ENCODE measurements at places on chromosomes 13 and 19. TPM values are rescaled to one million over a fixed set of nuclear protein-coding genes. Genes with fewer than 3 reads are reported as not detected.

GRCh38 chr19:56133858-56134653 lies 7.0 kb upstream of the ZNF444 start:
- no peak overlapping the region for H3K4me3 ChIP-seq
- no peaks in the 10 kb centered on the region for H3K36me3 ChIP-seq
- no peak overlapping the region for H3K27ac ChIP-seq
- DNase-seq = no peak
- H3K4me1 ChIP-seq = peaks cover 8% of the 10 kb centered on the region
- H3K27me3 ChIP-seq = no peaks in the 10 kb centered on the region

DNA sequence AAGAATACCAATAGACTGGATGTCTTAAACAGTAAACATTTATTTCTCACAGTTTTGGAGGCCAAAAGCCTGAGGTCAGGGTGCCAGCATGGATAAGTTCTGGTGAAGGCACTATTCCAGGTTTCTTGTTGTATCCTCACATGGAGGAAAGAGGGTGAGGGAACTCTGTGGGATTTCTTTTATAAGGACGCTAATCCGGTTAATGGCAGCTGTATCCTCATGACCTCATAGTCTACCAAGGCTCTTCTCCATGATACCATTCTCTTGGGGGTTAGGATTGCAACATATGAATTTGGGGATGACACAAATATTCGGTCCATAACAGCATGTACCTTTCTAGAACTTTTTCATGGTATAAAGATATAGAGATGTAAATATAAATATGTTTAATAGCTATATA lies 412.0 kb downstream of the LMO7 start:
- no peak overlapping the region for H3K27ac ChIP-seq
- no peaks in the 10 kb centered on the region for H3K4me1 ChIP-seq
- H3K27me3 ChIP-seq = no peaks in the 10 kb centered on the region
- no peaks in the 10 kb centered on the region for H3K36me3 ChIP-seq

- H3K27ac ChIP-seq = no peak within 1 kb of the TSS
- peak within 1 kb of the TSS; percentile 61 for H3K4me3 ChIP-seq
- no peak for DNase-seq
- peaks cover 15% of the 10 kb centered on the region for H3K27me3 ChIP-seq
- no peaks in the 10 kb centered on the region for H3K36me3 ChIP-seq
Observed at GRCh38 chr13:75635828-75636435, at the start of gene LMO7. Gene LMO7, plus strand, starts transcription at chr13:75636330. Its CDS starts 328 bp downstream, at chr13:75636658.

GRCh38 chr19:38047641-38048040 lies 140.6 kb downstream of the SIPA1L3 start:
- H3K36me3 ChIP-seq = no peaks in the 10 kb centered on the region
- DNase-seq = peak; percentile 56
- no peak overlapping the region for H3K4me3 ChIP-seq
- no peak overlapping the region for H3K27ac ChIP-seq
- H3K4me1 ChIP-seq = peaks cover 34% of the 10 kb centered on the region

- H3K27me3 ChIP-seq = peaks cover 7% of the 10 kb centered on the region
- peak; percentile 59 for DNase-seq
- no peak overlapping the region for H3K27ac ChIP-seq
- peaks cover 6% of the 10 kb centered on the region for H3K4me1 ChIP-seq
- H3K4me3 ChIP-seq = peak overlapping the region; percentile 85
Observed at GRCh38 chr19:343941-344624, 513 bp downstream of the MIER2 start.

DNA sequence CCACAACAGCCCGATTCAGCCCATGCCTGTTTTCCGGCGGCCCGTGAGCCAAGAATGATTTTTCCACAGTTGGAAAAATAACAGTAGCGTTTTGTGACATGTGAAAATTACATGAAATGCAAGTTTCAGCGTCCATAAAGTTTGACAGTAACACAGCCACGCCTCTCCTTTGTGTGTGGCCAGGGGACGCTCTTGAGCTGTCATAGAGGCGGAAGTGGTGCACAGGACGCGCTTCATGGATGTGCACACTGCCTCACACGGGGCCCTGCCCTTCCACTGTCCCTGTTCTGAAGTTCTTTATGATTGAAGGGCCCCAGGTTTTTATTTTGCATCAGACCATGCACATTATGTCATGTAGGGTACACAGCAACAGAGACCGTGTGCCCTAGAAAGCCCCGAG lies 12.4 kb upstream of the ELAVL1 start:
- H3K36me3 ChIP-seq = no peaks in the 10 kb centered on the region
- H3K4me1 ChIP-seq = no peaks in the 10 kb centered on the region
- H3K27me3 ChIP-seq = no peaks in the 10 kb centered on the region
- H3K4me3 ChIP-seq = no peak overlapping the region

Gene MBD3L2
- total RNA-seq = not detected

DNA sequence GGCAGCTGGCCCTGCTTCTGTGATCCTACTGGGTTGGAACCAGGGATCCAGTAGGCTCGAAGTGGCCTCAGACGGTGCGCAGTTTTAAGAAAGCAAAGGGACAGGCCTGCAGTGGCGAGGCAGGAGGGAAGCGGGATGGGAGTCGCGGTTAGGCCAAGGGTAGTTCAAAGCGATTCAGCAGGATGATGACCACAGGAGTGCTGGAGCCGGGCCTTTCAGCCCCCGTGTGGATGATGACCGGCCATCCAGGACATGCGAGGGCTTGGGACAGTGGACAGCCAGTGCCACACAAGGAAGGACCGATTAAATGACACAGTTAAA lies 854 bp downstream of the RNASEH2B start:
- peak overlapping the region; percentile 69 for H3K4me3 ChIP-seq
- no peaks in the 10 kb centered on the region for H3K27me3 ChIP-seq
- H3K27ac ChIP-seq = peak overlapping the region; percentile 70
- H3K36me3 ChIP-seq = no peaks in the 10 kb centered on the region

DNA sequence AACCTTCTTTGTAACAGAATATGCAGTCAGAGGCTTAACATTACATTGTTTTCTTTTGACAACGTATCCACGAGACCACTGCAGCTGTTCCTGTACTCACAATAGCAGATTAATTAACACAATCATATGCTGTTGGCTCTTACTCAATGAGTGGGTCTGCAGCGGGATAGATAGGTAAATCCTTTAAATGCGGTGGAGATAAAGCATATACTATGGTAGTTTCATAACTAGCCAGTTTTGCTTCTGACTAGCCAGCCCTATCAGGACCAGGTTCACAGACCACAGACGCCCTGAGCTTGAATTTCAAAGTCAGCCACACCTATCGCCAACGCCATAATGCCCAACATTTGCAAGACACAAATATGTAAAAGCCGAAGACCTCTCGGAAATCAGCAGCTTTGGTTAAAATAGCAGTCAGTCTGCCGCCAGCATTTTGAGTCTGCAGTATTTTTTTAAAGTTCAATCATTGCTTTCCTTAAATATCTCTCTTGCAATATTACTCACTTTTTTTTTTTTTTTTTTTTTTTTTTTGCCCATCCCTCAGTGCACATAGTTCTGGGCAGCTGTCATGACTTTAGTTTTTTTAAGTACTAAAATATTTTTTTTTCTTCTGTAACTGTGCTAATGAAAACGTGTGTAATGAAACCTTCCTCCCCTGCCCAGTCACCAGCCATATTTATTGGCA lies 120.5 kb downstream of the ZNF536 start:
- H3K27ac ChIP-seq = no peak overlapping the region
- no peaks in the 10 kb centered on the region for H3K36me3 ChIP-seq
- DNase-seq = no peak
- peak overlapping the region; percentile 30 for H3K4me3 ChIP-seq
- H3K4me1 ChIP-seq = peaks cover 16% of the 10 kb centered on the region
- H3K27me3 ChIP-seq = no peaks in the 10 kb centered on the region

- H3K4me3 ChIP-seq = no peak overlapping the region
- no peaks in the 10 kb centered on the region for H3K4me1 ChIP-seq
- H3K36me3 ChIP-seq = no peaks in the 10 kb centered on the region
- no peaks in the 10 kb centered on the region for H3K27me3 ChIP-seq
Observed at GRCh38 chr13:75426421-75426820, 55.5 kb downstream of the TBC1D4 start.

DNA sequence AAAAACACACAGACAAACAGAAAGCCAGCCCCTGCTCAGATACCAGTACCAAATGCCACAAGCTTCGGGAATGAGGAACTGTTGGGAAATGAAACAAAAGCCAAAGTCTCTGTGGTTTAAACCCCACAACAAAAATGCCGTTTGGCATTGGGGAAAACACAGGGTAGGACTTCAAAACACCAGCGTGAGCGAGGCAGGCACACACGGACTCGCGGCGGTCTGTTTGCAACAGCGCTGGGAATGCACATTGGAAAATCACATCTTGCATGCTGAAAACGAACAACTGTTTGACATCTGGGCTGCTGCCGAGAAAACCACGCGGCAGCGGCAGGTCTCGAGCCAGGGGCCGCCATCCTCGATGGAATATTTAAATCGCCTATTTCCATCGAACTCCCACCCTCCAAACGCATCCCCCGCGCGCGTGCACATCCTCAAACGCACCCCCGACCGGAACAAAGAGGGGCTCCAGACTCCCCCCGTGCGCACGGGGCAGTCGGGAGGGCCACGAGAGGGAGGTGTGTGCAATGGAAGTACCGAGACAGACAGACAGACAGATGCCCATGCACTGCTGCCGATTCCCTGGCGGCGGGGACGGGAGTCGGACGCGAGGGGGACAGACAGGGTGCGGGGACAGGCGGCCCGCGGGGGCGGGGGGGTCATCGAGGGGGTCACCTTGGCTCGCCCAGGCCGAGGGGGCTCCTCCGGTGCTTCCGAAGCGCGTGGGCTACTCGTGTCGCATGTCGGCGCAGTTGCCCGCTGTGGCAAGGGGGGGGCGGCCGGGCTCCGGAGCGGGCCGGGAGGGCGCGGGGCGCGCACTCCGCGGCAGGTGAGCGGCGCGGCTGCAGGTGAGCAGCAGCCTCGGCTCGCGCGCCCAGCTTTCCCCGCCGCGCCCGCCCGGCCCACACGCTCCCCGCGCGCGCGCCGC lies at the start of gene GPR12:
TSS of gene GPR12 (minus strand) at position 880 of the 925 bp plus-strand sequence. CDS start 959 bp downstream, outside the sequence.
- H3K27ac ChIP-seq = no peak within 1 kb of the TSS
- H3K4me1 ChIP-seq = peaks cover 2% of the 10 kb centered on the region
- no peaks in the 10 kb centered on the region for H3K36me3 ChIP-seq
- H3K4me3 ChIP-seq = peak within 1 kb of the TSS; percentile 63
- no peak for DNase-seq

GRCh38 chr19:51587264-51588191 lies 16.4 kb downstream of the ZNF175 start:
- H3K27ac ChIP-seq = no peak overlapping the region
- DNase-seq = no peak
- peaks cover 36% of the 10 kb centered on the region for H3K36me3 ChIP-seq
- H3K4me3 ChIP-seq = no peak overlapping the region
- H3K4me1 ChIP-seq = no peaks in the 10 kb centered on the region

Gene KIR2DL1
- total RNA-seq = not detected

Gene RNF113B
- total RNA-seq = not detected

Gene SIGLEC8
- not detected for total RNA-seq

DNA sequence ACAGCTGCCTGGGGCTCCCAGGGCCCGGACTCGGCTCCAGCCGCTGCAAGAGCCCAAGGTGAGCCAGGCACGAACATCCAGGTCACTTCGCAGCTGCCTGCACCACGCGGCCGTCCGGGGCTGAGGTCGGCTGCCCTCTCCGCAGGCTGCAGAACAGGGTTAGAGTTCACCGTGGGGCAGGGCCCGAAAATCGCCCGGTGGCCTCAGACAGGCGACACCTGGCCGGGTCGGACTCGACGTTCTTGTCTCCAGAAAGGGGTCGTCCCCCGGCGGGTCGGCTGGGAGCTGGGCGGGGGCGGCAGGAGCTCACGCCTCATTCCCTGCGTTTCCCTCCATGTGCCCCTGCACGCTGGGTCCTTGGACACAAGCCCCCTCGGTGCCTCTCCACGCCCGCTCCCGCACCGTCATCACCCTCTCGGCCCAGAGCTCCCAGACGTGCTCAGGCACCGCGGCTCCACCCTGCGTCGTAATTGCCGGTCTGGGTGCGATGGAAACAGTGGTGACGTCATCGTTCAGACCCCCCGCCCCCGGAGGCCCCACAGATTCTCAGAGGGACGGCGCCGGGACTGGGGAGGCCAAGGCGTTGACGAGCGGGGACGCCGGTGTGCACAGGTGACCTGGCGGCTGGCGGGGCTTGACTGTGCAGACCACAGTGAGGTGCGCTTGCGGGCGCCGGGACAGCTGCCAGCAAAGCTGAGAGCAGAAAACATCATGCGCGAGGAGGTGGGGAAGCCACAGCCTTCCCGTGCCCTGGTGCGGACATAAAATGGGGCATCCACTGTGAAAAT lies 4.0 kb upstream of the GRIN3B start:
- peak; percentile 77 for DNase-seq
- peaks cover 27% of the 10 kb centered on the region for H3K27me3 ChIP-seq
- H3K27ac ChIP-seq = no peak overlapping the region
- peak overlapping the region; percentile 29 for H3K4me3 ChIP-seq
- peaks cover 2% of the 10 kb centered on the region for H3K4me1 ChIP-seq

Gene ZNF431
- 47.3 TPM for total RNA-seq

Gene PRDX2
- total RNA-seq = 404 TPM

GRCh38 chr13:54511366-54511765 lies 1482.8 kb downstream of the OLFM4 start:
- no peaks in the 10 kb centered on the region for H3K4me1 ChIP-seq
- no peak overlapping the region for H3K4me3 ChIP-seq
- H3K36me3 ChIP-seq = no peaks in the 10 kb centered on the region
- H3K27ac ChIP-seq = no peak overlapping the region
- DNase-seq = no peak

Gene IRGC
- not detected for total RNA-seq

GRCh38 chr13:73938372-73939070 lies 195.7 kb downstream of the KLF12 start:
- no peak for DNase-seq
- H3K4me1 ChIP-seq = peaks cover 12% of the 10 kb centered on the region
- H3K4me3 ChIP-seq = no peak overlapping the region
- no peak overlapping the region for H3K27ac ChIP-seq
- no peaks in the 10 kb centered on the region for H3K27me3 ChIP-seq

Gene KCNN4
- 1.0 TPM for total RNA-seq

- no peak overlapping the region for H3K4me3 ChIP-seq
- 0 out of 2 replicates have a peak, but pooled peaks cover 7% of the 10 kb centered on the region for H3K36me3 ChIP-seq
- peak; percentile 72 for DNase-seq
- peaks cover 3% of the 10 kb centered on the region for H3K4me1 ChIP-seq
- H3K27ac ChIP-seq = no peak overlapping the region
- no peaks in the 10 kb centered on the region for H3K27me3 ChIP-seq
Observed at GRCh38 chr19:13277104-13277809, 127.0 kb downstream of the IER2 start.

DNA sequence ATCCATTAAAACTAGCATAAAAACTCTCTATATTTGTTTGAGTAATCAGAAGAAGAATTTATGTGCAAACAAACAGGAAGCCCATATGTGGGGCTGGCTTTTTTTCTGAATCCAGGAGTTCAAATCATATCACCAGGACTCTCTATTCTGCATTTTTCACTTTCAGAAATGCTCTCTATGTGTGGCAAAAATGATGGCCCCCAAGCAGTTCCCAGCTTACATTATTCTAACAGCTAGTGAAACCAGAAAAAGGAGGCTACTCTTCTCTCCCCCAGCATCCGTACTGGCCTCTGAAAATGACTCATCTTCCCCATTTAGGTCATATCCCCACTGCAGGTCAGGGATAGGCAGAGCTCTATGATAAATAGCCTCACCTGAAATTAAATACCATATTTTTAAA lies 20.4 kb downstream of the RBM26 start:
- no peaks in the 10 kb centered on the region for H3K36me3 ChIP-seq
- no peak overlapping the region for H3K4me3 ChIP-seq
- H3K27ac ChIP-seq = no peak overlapping the region
- no peak for DNase-seq
- H3K4me1 ChIP-seq = no peaks in the 10 kb centered on the region

Gene CASP14
- not detected for total RNA-seq

Gene HSD17B14
- 9.7 TPM for total RNA-seq

- no peaks in the 10 kb centered on the region for H3K27me3 ChIP-seq
- no peak for DNase-seq
- H3K36me3 ChIP-seq = no peaks in the 10 kb centered on the region
- no peak overlapping the region for H3K27ac ChIP-seq
Observed at GRCh38 chr13:98717256-98717655, 35.2 kb downstream of the SLC15A1 start.

Gene ANKLE1
- 6.8 TPM for total RNA-seq
